ENCODE measurements at places on chromosomes 1 and 21.

GRCh38 chr1:21200767-21201166 is 24.1 kb upstream of the EIF4G3 start:
- DNase-seq: peak; percentile 58

- no peak for DNase-seq
These were observed 36.1 kb downstream of the TRIM11 start for GRCh38 chr1:228370439-228370940.

DNA sequence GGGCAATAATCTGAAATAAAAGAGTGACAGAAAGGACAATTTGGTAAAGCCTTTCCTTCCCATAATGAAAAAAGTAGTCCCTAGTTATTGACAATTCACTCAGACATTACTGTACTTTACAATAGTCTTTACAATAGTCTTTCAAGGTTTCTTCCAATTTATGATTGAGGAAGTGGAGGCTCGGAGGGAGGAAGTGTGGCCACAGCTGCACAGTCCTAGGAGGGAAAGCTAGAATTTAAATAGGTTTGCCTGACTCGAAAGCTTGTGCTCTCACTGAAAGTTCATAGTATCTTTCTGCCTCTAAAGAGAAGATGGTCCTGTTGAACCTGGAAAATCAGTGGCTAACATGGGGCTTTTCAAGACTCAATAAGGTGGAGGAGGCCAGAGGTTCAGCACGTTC is 203.2 kb downstream of the SDCCAG8 start:
- no peak for DNase-seq

DNA sequence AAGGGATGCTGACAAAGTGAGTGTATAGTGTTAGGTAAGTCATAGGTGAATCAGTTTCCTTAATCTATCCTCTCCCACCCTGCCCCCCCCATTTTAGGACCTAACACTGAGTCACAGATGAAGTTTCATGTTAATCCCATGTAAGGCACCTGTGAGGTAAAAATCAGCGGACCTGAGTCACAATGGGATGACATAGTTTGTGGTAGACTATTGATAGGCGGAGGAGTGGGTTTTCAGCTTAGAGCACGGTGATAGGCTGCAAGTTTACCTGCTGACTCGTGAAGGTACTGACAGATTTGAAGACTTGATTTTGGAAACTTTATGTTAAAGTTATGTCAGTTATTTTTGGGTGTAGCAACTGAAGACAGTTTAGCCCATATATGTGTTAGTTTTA is 1.7 kb downstream of the TOR1AIP1 start:
- peak; percentile 97 for DNase-seq

DNA sequence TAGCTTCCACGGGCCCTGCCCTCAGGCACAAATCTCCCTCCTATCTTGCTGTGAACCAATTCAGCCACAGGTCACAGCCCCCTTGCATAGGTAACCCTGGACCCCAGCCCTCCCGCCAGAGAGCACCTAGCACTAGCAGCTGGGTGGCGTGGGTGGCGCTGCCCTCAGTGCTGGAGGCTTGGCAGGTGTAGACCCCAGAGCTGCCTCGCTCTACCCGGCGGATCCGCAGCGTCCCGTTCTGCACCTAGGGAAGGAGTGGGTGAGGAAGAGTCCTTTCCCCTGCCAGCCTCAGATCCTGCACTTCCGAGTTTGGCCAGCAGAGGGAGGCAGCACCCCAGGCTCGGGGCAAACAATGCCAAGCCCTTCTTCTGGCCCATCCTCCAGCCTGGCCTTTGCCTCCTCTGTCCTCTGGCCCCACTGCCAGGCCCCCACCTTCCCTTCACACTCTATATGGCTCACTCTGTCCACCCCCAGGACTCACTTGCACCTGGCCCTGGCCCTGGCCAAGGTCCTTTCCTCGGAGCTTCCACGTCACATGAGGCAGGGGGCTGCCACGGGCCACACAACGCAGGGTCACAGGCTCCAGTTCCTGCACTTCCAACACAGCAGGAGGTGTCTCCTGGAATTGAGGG is 9.0 kb downstream of the IGSF9 start:
- DNase-seq: peak; percentile 70

DNA sequence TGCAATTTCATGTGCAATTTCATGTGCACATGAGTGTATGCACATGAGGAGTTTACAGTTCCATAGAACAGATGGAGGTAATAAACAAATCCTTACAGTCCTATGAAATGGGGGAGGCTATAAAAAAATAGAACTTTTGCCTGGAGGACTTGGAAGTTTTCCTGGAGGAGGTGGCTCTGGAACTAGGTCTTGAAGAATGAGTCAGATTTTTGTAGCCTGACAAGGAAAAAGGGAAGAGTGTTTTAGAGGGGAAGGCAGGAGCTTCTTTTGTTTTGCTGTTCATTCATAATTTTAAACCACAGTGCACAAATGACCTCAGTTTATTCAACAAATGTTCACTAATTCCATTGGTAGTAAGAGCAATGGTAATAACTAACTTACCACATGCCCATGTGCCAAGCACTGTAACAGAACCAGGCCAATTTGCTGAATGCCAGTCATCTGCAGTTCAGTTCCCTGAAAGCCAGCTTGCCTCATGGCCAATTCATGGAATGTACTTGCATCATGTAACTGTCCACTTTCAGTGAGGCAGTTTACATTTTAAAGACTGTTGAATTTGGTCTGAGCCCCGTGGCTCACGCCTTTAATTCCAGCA is 2.7 kb downstream of the DIO1 start:
- DNase-seq: peak; percentile 40

GRCh38 chr1:225674381-225674780 is 21.5 kb upstream of the ENAH start:
- DNase-seq: no peak

GRCh38 chr1:84839544-84839943 is 53.5 kb downstream of the LPAR3 start:
- DNase-seq: no peak

DNA sequence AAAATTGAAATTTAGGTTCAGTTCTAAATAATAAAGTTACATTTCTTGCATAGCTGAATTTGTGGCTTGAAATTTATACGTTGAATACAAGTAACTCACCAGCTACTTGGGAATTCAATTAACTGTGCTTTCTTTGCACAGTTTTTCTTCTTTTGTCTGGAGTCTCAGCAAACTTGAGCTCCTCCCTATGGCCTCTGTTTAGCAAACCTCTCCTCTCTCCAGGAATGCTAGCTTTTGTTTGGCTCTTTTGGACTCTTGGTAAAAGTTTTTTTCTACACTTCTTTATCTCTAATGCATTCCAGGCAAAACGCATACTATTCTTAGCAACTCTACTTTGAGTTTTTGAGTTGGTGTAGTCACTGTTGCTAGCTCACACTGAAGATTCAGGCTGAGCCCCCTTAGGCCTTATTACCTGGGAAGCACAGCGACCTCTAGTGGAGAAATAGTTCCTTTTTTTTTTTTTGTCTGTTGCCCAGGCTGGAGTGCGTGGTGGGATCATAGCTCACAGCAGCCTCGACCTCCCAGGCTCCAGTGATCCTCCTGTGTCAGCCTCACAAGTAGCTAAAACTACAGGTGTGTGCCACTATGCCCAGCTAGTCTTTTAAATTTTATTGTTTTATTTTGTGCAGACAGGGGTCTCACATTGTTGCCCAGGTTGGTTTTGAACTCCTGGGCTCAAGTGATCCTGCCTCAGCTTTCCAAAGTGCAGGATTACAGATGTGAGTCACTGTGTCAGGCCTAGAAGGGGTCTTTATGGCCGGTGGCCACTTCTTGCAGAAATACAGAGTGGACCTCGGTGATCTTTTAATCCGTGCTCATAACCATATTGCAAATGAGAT is 61.7 kb downstream of the CASQ2 start:
- peak; percentile 60 for DNase-seq

DNA sequence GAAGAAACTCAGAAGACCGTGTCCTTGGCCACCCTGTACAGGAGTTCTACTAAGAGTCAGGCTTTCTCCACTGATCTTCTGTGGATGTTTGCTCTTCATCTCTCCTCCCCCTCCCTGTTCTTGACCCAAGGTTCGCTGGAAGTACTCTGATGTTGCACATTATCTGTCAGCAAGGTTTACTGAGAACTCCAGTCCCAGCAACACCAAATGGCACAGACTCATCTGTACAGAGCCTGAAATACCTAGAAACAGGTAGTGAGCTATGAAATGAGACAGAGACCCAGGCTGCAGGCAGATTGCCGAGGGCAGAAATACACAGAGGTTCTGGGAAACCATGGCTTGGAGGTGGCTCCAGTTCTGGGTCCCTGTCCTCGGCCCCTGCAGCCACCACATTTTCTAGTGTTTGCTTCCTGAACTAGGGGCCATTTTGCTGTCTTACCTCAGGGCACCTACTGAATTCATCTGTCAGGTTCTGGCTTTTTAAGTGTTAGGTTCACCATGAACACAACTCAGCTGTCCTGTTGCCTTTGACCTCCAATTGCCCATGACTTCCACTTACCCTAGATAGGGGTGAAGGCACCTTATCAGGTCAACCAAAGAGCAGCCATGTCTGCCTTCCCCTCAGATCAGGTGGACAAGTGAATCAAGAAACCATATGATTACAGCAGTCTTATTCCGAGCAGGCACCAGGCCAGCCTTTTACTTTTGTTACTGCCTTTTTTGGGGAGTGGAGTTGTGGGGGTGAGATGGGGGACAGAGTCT is 92.2 kb downstream of the CDC7 start:
- no peak for DNase-seq

DNA sequence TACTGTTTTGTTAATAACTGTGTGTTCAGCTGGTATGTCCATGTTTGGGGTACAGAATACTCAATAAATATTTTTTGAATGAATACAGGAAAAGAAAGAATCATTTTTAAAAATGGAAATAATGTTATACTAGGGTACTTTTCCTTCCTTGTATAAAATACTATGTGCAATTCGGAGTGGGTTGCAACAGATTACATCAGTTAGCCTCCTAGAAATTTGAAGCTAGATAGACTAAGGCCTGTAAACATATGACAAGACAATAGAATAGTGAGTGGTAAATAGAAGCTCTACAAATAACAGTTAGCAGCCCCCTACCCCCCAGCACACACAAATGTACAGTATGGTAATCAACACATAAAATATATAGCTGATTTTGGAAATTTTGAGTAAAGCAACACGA is 195.9 kb downstream of the KCNT2 start:
- no peak for DNase-seq

DNA sequence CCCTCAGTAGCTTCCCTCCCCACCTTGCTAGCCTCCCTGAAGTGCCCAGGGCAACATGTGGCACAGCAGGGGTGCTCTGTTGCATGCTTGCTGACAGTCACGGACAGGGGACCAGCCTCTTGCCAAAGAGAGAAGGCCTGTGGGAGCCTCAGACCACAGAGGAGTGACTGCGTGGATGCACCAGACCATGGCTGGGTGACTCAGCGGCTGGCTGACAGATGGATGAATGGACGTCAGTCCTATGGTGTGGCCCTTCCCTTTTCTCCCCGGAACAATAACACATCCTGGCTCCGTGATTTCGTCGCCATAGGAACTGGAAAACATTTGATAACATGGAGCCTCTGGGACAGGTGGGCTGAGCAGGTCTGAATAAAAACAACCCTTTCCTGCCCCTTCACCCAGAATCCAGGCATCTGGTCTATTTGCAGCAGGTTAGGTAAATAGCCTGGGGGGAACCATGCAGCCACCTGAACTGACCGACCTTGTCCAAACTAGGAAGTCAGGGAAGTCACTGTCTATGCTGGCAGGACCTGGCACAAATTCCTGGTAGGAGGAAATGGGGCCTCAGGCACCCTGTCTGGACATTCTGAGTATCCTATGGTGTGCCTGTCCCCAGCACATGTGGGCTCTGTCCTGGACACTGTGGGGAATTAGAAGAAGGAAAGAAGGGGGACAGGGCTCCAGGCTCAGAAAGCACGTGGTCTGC is 53.3 kb downstream of the NENF start:
- DNase-seq: peak; percentile 97
